ENCODE measurements at places on chromosomes 5 and 9.

DNA sequence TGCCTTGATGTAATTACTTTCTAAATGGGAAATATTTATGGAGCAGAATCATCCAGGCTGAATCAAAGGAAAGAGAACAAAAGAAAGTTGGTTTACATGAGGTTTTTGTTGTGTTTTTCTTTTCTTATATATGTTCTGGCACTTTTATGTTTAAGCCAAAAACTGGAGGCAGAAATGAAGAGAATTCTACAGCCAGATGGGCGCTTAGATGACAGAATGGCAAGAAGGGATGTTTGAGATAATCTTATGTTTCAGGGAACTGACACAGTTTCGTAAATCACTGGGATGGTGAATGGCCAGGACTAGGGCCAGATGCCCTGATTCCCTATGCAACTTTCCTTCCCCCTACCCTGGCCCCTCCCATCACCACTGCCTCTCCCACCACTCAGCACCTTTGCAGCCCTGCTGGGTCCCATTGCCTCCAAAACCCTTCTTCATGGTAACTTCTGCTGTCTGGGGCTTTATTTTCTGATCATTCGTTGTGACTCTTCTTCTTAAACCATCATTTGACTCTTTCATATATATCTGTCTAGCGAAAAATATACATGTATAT, 111.8 kb downstream of the EFNA5 start:
- DNase-seq, result no peak

DNA sequence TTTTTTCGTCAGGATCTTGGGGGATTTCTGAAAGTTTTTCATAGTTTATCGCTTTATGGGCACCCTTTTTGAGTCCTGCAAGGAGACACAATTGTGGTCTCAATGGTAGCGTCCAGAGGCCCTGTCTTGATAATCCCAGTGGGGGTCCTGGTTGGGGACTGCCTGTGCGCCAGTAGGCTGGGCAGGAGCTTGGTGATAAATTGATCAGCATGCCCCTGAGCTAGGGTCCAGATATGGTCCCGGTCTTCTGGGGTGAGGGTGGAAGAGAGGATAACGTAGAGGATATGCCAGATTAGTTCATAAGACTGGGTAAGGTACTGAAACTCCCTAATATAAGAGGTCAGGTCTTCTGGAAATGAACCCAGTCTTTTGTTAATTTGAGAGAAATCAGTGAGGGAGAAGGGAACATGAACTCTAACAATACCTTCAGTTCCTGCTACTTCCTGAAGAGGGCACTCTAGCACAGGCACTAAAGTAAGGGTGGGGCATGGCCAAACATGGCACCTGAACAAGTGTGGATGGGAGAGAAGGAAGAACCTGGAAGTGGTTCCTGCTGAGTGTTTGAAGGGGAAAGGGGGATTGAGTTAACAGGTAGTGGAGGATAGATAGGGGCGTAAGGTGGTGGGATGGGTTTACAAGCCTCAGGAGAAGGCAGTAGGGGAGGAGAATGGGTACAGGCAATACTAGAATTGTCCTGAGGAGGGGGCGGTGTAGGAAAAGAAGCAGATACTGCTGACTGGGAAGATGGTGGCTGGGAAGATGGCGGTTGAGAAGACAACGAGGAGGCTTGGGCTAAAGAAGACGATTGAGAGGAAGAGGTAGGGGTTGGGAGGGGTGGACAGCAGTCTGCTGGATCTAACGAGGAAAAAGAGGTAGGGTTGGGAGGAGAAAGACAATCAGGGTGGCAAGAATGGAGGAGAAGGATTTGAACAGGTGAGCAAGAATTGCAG, 33.8 kb upstream of the ANXA2R start:
- DNase-seq, result no peak

- DNase-seq, result no peak
Observed at GRCh38 chr9:115088860-115089259, 29.1 kb downstream of the TNC start.

DNA sequence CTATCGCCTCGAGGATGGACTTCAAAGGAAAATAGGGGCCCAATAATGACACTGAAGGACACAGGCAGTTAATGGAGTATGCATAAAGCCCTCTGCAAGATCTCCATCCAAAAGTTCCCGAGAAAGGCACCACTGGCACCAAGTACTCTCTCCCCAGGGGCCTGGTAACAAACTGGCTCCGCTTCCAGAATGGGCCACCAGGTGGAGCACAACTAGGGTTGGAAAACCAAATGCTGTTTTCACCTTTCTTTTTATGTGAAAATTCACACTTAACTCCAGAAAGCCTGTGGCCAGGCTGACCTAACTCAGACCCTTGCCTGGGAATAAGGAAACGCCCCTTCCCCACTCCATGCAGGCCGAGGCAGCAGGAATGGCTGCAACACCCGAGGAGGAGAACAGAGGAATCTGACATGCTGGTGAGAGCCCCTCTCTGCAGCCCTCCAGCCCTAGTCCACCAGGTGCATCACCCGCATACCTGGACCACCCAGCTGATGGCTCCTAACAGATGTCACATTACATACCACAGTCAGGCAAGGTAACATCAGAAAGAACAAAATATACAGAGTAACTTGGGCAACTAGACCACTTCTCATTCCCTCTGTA, 42.8 kb downstream of the CAMSAP1 start:
- DNase-seq, result peak; percentile 65

GRCh38 chr5:74919487-74919886, 53.3 kb upstream of the FAM169A start:
- no peak for DNase-seq

DNA sequence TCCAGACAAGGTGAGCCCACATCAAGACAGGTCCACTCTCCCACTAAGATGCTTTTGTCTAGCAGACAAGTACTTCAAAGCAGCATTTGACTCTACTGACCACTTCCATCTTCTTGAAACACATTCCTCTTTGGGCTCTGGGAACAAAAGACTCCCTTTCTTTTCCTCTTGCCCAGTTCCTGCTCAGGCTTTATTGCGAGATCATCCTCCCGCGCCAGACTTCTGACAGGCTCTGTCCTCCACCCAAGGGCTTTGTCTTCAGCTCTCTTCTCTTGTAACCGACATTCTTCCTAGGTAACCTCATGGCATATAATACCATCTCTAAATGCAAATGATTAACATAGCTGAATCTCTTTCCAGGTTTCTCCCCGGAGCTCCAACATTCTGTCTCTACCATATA, 85.8 kb downstream of the NUDT12 start:
- DNase-seq, result no peak

DNA sequence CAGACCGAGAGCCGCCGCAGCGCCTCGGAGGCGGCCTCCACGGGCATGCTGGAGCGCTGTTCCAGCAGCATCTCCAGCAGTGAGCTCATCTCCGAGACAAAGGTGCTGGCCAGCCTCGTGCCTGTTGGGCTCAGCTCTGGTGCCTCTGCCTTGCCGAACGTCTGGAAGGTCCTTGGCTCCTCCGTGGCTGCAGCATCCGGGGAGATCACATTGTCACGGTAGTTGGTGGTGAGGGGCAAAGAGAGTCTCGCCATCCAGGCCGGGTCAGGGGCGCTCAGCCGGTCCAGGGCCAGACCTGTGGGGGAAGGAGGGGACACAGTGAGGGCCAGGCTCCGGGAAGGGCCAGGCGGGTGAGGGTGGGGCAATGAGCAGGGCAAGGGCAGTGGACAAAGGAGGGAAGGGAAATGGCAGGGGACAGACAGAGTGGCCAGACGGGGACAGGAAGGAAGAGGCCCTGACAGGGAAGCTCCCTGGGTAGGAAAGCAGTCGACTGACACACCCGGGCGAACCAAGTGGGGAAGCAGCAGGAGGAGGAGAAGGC, 12.4 kb downstream of the PCDH12 start:
- DNase-seq, result peak; percentile 29

GRCh38 chr5:170761048-170761707, 22.3 kb upstream of the GABRP start:
- DNase-seq, result no peak

GRCh38 chr9:89664896-89665329, 60.1 kb downstream of the GADD45G start:
- DNase-seq, result peak; percentile 89

GRCh38 chr5:93209476-93209875, 371.5 kb downstream of the NR2F1-AS1 start:
- DNase-seq, result no peak

GRCh38 chr5:89003563-89004036, 120.6 kb upstream of the MEF2C start:
- DNase-seq, result peak; percentile 51

- peak; percentile 51 for DNase-seq
Observed at GRCh38 chr5:180643191-180643851, 6.1 kb downstream of the FLT4 start.

- no peak for DNase-seq
Observed at GRCh38 chr9:131180454-131180853, 55.1 kb downstream of the NUP214 start.

DNA sequence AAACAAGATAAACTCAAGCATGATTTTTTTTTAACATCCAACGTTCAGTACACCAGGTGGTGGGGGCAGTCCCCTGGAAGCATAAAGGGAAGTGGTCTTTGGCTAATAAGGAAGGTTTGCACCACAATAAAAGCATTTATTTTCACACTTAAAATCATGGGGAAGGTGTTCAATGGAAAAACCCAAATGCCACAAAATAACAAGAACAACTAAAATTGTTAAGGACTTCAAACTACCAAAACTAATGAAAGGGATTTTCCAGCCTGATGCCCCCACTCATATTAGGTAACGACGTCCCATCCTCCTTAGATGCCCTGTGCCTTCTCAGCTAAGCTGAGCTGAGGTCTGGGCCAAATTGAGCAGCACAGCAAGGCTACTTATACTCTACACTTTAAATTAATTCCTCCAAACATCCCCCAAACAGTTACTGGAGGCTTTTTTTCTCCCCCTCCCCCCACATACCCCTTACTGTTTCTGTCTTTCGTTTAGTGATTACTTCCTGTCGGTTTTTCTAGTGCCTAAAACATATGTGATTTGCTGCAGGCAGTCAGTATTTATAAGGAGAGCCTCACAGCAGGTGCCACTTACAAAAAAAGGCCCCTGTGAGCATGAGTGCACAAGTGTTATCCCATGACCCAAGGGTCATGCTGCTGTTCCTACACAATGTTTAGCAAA, 259.7 kb upstream of the ZNF608 start:
- no peak for DNase-seq

DNA sequence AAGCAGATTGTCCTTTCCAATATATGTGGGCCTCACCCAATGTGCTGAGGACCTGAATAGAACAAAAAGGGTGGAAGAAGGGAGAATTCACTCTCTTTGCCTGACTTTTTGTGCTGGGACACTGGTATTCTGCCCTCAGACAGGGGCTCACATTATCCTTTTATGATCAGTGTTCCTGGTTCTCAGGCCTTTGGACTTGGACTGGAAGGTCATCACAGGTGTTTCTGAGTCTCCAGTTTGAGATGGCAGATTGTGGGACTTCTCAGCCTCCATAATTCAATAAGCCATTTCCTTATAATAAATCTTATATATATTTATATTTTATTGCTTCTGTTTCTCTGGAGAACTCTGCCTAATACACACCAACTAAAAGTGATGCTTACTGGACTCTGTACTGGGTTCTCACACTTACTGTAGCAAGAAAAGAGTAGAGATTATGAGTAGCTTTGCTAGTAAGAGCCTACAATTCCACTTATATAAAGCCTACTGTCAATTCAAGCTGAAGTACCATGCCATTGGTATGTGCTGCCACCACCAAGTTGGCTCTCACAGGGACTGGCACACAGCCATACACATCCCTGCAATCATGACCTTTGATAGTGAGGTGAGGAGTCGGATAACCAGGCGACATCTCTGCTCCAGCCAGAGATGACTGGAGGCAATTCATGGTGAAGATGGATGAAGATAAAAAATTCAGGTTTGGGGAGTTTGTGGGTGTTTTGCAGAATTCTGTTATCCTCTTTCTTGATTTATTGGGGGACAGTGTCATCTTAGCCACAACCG, 130.7 kb upstream of the NR3C1 start:
- DNase-seq, result peak; percentile 80

DNA sequence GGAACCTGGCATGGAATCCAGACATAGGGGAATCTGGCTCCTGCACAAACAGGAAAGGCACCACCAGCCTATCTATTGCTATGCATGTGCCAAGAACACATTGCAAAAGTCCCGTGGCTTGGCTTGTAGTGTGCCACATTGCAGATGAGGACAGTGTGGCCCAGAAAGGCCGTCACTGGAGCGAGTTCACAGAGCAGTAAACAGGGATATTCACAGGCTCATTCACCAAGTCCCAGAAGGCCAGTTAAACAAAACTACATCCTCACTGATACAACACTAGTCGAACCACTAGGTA, 39.6 kb upstream of the TRIM32 start:
- peak; percentile 82 for DNase-seq

GRCh38 chr5:88882276-88883038, 527 bp downstream of the MEF2C start:
- no peak for DNase-seq

DNA sequence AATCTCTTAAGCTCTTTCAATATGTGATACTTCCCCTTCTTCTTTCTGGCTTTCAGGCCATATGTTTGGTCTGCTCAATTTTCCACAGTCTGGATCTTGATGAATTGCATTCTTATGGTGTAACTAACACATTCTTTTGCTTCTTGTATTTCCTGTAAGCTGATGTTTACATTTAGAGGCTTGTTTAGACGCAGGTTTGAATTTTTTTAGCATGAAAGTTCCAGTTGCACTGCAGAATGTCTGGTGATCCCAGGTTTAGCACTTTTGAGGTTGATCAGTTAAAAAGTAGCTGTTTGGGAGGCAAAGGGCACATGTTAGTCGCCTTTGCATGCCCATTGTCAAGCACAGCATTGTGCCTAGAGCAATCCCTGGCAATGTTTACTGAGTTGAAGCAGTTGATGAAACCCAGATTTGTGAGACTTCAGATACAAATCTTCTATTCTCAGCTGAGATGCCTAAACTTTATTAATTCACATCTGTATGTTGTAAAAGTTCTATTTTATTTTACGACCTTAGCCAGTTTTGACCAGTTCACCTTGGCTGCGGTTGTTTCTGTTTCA, 59.6 kb upstream of the SPATA31C2 start:
- no peak for DNase-seq

DNA sequence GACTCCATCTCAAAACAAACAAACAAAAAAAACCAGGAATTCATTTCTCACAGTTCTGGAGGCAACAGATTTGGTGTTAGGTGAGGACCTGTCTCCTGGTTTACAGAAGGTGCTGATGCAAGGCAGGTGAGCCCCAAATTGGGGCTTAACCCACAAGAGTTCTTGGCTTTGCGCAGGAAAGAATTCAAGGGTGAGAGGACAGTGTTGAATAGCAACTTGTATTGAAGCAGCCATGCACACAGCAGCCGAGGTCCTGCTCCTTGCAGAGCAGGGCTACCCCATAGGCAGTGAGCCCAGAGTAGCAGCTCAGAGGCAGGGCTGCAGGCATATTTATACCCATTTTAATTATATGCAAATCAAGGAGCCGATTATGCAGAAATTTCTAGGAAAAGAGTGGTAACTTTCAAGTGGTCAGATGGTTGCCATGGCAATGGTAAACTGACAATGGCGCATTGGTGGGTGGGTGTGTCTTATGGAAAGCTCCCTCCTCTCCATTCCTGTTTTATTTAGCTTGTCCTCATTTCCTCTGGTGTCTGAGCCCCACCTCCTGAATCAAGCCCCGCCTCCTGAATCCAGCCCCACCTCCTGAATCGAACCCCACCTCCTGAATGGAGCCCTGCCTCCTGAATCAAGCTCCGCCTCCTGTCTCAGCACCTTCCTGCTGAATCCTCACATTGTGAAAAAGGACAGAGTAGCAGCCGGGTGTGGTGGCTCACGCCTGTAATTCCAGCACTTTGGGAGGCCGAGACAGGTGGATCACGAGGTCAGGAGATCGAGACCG, 34.5 kb upstream of the COL5A1 start:
- DNase-seq, result no peak

Data from right lobe of liver (tissue), 6 donors.